Coronary artery (tissue), 2 donors: ENCODE measurements at places on chromosomes 13 and 19.

- no peak for DNase-seq
Observed at GRCh38 chr19:2719920-2720776, 1.0 kb downstream of the DIRAS1 start.

- no peak for DNase-seq
Observed at GRCh38 chr19:710767-711166, 2.0 kb downstream of the PALM start.

- DNase-seq = no peak
Observed at GRCh38 chr13:76816394-76816793, 69.8 kb downstream of the KCTD12 start.

GRCh38 chr19:7366701-7367420 is 18.1 kb downstream of the ARHGEF18 start:
- DNase-seq = no peak

GRCh38 chr19:51277112-51277511 is 26.2 kb downstream of the SIGLECL1 start:
- no peak for DNase-seq

DNA sequence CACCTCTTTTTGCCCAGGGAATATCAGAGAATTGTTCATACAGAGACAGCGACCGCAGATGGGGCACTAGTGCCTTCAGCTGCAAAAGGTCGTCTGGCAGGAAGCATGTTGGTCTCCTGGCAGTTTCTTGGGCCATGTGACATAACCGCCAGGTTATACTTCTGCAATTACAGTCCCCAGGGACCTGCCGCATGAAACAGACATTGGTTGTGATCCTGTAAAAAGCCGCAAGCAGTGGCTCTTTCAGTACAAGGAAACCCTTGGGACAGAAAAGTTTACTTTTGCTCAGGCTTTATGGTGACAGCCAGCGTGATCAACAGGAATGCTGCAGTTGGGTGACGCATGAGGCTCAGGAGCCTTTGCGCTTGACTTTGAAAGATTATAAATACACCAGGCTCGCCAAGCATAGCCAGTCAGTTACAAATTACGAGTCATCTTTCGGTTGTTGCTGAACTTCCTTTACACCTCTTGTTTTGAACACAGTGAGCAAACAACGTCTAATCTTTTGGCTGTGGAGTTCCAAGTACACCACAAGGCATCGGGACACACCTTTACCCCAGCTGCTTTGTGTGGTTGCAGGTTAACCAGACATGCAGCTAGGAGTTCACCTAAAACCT is 50.5 kb upstream of the UBE2L5 start:
- DNase-seq = no peak
